Mesothelial cell of epicardium (in vitro differentiated cells): ENCODE measurements at places on chromosomes 1 and 21.

DNA sequence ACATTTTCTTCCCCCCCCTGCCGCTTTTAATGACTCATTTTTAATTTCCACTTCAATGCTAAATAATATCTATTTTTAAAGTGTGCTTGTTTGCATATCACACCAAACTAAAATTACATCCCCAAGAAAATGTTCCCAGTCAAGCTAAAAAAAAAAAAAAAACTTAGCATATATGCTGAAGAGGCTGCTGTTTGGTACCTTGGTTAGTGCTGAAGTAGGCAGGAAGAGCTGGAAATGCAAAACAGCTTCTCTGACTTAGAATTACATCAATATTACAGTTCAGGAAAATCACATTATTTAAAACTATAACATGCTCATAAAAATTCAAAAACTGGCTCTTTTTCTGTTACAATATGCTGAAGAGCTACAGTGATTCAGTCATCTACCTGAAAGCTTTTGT lies 372.3 kb downstream of the SMYD3 start:
- no peak overlapping the region for H3K4me3 ChIP-seq
- H3K27ac ChIP-seq: no peak overlapping the region
- no peak for DNase-seq
- H3K27me3 ChIP-seq: no peaks in the 10 kb centered on the region
- peaks cover 5% of the 10 kb centered on the region for H3K4me1 ChIP-seq
- H3K36me3 ChIP-seq: no peaks in the 10 kb centered on the region

DNA sequence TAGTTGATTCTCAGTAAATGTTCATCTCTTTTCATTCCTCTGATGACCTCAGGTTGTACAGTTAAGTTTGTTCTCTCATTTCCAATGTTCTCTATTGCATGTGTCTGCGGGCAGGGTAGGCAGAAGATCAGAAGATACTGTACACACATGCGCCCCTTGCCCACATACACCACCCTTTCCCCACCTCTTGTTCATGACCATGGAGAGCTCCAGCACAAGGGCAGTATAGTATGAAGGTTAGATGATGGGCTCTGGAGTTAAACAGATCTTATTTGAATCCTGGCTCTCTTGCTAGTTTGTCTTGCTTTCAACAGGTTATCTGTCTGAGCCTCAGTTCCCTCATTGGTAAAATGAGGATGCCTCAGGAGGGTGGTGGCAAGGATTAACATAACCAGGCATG lies 17.8 kb upstream of the PLD5 start:
- H3K27ac ChIP-seq: no peak overlapping the region
- no peaks in the 10 kb centered on the region for H3K36me3 ChIP-seq
- H3K4me3 ChIP-seq: no peak overlapping the region
- H3K27me3 ChIP-seq: peaks cover 9% of the 10 kb centered on the region

GRCh38 chr1:3625151-3625907 lies 514 bp downstream of the TPRG1L start:
- H3K27me3 ChIP-seq: no peaks in the 10 kb centered on the region
- peaks cover 9% of the 10 kb centered on the region for H3K36me3 ChIP-seq
- H3K4me1 ChIP-seq: peaks cover 23% of the 10 kb centered on the region

- H3K4me1 ChIP-seq: no peaks in the 10 kb centered on the region
- H3K36me3 ChIP-seq: peaks cover 8% of the 10 kb centered on the region
- H3K4me3 ChIP-seq: no peak overlapping the region
These were observed 9.3 kb upstream of the CACYBP start for GRCh38 chr1:174990382-174990999.

DNA sequence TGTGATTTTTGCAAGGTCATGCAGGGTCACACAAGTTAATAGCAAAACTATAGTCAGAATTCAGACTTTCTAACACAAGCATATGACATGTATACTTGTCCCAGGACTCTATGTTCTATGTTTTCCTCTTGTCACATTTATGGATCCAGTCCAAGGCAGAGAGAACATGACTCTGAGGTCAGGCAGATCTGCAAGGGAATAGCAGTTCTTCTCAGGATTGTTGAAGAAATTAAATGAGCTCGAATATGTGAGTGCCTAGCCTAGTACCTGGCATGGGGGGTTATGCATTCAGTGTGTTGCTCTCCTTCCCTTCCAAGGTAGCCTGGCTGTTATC lies 9.5 kb upstream of the RPTN start:
- no peaks in the 10 kb centered on the region for H3K4me1 ChIP-seq
- H3K27me3 ChIP-seq: no peaks in the 10 kb centered on the region
- no peak overlapping the region for H3K27ac ChIP-seq
